ENCODE measurements at places on chromosomes 3 and 15. TPM values are rescaled to one million over a fixed set of nuclear protein-coding genes. Genes with fewer than 3 reads are reported as not detected.

The ZCWPW2 gene
- total RNA-seq, result 1.7 TPM

The NPAP1 gene
- total RNA-seq, result 0.16 TPM

The DUOXA1 gene
- 0.36 TPM for total RNA-seq

The UNC13C gene
- 0.81 TPM for total RNA-seq

The IL5RA gene
- not detected for total RNA-seq

The PAQR5 gene
- not detected for total RNA-seq

The DCBLD2 gene
- total RNA-seq, result 370 TPM

The ZIC1 gene
- total RNA-seq, result not detected

The CCDC39 gene
- total RNA-seq, result 0.27 TPM

The MYZAP gene
- total RNA-seq, result not detected

The PYGO1 gene
- 21.2 TPM for total RNA-seq

The CEP19 gene
- total RNA-seq, result 4.0 TPM

The MYL3 gene
- not detected for total RNA-seq

- no peak for DNase-seq
Observed at GRCh38 chr3:168086541-168087260, 9.0 kb downstream of the GOLIM4 start.

GRCh38 chr15:68585574-68586273 is 6.9 kb downstream of the CORO2B start:
- DNase-seq, result no peak

- no peak for DNase-seq
Observed at GRCh38 chr3:44687898-44688297, 24.6 kb upstream of the ZNF502 start.

DNA sequence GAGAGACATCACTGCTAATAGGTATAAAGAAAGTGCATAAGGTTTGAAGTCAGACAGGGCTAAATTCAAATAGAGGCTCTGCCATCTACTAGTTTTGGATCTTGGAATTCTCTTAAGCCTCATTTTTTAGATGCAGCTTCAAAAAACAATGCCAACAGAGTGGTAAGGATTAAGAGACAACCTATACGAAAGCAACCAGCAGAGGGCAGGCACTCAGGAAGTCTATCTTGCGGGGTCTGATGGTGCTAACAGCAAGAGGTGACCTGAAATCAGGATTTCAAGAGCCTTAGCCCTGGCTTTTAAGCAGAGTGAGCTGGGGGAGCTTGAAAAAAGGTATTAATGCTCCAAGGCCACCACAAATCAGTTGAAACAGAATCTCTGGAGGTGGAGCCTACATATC is 40.7 kb downstream of the LDHAL6B start:
- DNase-seq, result peak; percentile 87

GRCh38 chr3:84042399-84043106 is 916.2 kb upstream of the CADM2 start:
- no peak for DNase-seq

DNA sequence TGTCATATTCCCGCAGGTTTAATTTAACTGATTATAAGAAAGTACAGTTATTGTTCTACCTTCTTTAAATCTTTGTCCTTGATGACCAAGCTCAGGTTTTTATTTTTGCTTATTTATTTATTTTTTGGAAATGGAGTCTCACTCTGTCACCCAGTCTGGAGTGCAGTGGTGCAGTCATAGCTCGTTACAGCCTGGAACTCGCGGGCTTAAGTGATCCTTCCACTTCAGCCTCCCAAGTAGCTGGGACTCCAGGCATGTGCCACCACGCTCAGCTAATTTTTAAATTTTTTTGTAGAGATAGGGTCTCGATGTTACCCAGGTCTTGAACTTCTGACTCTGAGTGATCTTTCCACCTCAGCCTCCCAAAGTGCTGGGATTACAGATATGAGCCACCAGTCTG is 8.9 kb downstream of the USP3 start:
- no peak for DNase-seq

DNA sequence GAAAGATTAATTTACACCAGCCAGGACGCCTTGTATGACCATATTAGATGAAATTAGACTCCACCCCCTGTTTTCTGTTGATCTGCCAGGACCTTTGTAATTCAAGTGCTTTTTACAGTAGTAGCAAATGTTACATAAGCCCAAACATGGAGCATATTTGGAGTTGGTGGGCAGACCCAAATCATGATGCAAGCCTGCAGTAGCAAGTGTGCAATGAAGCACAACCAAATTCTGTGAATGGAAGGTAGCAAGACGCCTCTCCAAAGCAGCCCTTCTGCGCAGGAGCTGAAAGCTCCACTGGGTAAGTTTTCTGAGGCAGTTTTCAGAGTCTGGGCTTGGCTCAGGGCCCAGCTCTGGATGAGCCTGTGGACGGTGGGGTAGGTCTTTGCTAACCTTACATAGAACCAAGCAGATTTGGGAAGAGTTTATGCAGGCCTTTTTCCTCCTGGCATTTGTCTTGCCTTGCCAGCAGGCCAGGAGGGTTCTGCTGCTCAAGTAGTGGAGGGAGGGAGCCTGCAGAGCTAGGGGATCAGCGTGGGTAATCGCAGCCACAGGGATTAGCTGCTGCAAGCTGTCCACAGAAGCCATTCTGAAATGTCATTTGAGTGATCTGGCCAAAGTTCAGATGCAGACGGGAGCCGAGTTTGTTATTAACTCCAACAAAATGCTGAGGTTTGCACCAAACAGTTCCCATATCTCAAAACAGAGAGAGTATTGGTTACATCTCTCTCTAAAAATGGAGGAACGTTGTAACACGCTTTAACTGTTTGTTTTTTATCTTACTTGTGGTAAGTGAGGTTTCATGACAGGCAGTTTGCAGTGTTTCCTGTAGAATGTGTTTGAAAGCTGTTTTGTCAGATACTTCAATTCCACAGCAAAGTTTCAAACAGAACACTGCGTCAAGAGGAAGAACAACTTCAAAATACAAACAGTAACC is 55.4 kb downstream of the PSMD6 start:
- DNase-seq, result peak; percentile 69

DNA sequence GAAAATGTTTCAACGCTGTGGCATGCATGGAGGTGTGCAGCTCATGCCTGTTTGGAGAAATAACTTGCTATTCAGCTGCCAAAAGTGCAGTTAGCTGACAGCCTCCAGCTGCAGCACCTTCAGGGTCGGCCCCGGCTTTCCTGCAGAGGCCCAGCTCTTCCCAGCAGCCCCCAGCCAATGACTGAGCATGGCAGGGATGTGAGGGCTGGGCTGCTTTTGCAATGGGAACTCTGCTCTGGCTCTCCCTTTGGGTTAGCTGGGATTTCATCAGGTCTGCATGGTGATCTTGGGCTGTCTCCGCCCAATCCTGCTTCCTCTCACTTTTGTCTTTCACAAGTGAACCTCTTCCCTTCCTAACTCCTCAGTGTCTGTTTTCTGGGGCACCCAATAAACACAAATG is 396.6 kb downstream of the EPHB1 start:
- DNase-seq, result peak; percentile 7

- peak; percentile 41 for DNase-seq
Observed at GRCh38 chr3:59313365-59313764, 263.5 kb upstream of the CFAP20DC start.

DNA sequence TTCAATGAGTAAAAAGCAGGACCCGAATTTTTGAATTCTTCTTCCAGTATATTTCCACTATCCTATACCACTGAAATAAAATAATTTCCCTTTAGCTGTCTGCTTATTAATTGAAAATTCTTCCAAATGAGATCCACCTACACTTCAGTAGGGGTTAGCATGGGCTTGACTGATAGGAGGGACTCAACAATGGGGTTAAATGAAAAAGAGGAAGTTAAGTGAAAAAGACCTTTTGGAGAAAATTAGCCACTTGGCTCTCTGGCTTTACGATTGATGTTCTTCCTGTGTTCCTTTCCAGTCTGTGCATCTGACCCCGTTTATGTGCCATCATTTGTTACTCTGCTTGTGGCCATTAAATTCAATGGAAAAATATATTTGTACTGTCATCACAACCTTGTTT is 54.0 kb upstream of the GCNT3 start:
- no peak for DNase-seq

- peak; percentile 32 for DNase-seq
Observed at GRCh38 chr3:129289201-129289921, 10.7 kb downstream of the HMCES start.

- no peak for DNase-seq
Observed at GRCh38 chr3:158105119-158105709, 1.0 kb downstream of the SHOX2 start.

GRCh38 chr3:99711351-99711750 is 73.0 kb downstream of the COL8A1 start:
- DNase-seq, result peak; percentile 30

DNA sequence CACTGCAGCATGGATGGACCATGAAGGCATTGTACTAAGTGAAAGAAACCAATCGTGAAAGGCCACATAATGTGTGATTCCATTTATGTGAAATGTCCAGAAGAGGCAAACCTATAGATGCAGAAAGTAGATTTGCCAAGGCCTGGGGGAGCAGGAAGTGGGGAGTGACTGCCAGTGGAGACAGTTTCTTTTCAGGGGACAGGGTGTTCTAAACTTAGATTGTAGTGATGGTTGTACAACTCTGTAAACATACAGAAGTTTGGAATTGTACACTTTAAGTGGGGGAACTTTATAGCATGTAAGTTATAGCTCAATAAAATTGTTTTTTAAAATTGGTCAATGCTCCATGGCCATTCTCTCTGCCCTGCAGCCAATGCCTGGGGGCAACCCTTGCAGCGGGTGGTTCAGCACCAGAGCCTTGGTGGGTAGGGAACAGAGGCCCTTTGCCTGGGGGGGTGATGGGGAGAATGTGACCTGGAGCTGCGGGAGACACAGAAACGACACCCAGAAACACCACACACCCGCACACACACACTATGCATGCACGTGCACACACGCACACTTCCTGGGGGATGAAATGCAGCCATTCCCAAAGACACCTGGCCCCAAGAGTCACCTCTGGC is 43.1 kb downstream of the DNAJB8 start:
- DNase-seq, result no peak

DNA sequence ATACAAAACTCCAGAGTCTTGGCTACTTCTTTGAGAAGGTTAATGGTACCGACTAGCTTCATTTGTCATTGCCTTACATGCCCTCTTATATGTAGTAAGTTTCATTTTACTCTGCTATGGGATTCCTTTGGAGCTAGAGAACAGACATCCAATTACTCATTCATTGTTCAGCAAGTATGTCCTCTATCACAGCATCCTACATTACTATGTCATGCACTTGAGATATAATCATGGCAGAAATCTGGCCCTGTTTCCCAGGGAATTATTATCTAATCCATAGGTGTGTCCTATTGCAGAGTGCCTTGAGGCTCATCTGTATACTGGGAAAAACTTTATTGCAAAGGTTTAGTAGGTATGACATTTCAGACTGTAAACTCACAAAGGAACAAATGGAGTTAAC is 333.1 kb upstream of the NECTIN3 start:
- peak; percentile 9 for DNase-seq

DNA sequence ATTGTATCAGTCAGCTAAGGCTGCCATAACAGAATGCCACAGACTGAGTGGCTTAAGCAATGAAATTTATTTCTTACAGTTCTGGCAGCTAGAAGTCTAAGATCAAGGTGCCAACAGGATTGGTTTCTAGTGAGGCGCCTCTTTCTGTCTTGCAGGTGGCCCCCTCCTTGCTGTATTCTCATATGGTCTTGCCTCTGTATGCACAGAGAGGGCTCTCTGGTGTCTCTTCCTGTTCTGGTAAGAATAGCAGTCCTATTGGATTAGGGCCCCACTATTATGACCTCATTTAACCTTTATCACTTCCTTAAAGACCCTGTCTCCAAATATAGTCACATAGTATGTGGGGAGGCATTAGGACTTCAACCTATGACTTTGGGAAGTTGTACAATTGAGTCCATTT is 253.9 kb downstream of the EDEM1 start:
- no peak for DNase-seq

GRCh38 chr15:67843092-67843501 is 3.3 kb upstream of the RNU6-1 start:
- DNase-seq, result no peak

- DNase-seq, result peak; percentile 15
Observed at GRCh38 chr3:190229632-190230424, 92.4 kb downstream of the CLDN1 start.

DNA sequence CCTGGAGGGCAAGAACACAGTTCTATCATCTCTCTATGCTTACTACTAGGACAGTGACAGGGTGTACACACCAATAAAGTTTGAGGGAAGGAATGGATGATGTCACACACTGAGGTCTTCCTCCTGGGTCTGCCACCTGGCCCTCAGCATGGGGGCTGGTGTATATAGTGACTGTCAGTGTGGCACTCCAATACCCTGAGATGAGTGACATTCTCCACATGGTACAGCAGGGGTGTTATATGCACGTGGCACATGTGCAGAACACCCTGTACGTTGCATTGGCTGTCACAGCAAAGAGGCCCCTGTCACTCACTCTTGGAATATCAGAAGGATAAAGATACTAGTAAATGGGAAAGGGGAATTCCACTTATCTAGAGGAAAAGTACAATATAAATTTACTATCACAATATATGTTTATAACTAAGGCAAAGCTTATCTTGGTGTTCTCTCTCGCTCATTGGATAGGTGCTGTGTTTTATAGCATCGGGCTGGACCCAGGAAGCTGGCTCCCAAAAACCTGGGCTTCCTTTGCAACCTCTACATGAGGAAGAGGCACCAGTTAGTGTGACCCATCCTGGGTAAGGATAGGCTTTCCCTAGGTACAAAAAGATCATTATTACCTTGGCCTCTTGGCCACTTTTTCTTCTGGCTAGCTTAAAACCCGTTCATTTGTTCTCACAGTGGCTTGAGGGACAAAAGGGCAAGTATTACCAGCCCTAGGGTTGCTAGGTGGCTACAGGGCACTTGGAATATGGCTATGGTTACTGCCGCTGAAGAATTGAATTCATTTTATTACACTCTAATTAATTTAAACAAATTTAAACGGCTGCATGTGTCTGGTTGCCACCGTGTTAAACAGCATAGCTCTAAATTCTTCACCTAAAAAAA is 54.8 kb upstream of the HES1 start:
- no peak for DNase-seq

GRCh38 chr3:171309906-171310359 is 150.3 kb downstream of the TNIK start:
- peak; percentile 70 for DNase-seq

GRCh38 chr3:195113048-195113447 is 157.9 kb downstream of the XXYLT1 start:
- peak; percentile 37 for DNase-seq

- DNase-seq, result no peak
Observed at GRCh38 chr3:166372571-166373106, 535.4 kb upstream of the BCHE start.

DNA sequence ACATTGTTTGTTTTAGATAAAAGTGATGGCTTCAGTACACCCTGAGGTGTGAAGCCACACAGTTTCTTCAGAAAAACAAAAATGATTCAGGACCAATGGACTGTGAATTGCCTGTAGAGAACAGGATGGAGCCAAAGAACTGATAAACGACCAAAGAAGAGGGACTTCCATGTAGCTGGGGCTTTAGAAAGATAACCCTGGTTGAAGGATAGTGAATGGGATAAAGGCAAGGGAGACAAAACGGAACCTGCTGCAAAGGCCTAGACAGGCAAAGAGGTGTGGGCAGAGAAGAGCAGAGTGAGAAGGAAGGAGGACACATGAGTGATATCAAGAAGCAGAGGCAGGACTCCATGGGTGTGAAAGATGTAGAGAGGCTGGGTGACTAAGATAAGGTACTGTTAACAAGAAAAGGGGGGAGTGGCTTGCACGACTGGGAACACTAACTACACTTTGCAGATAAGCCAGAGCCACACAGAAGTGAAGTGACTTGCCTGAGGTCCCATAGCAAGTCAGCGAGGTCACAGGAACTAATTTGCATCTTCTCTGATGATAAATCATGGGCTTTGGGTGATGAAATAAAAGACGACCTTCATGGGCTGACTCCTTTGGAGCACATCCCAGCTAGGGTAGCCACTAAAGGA is 44.3 kb downstream of the RAB6B start:
- DNase-seq, result no peak

- no peak for DNase-seq
Observed at GRCh38 chr3:43309372-43310305, 23.3 kb downstream of the SNRK start.
